ENCODE measurements at places on chromosomes 6 and 20.

DNA sequence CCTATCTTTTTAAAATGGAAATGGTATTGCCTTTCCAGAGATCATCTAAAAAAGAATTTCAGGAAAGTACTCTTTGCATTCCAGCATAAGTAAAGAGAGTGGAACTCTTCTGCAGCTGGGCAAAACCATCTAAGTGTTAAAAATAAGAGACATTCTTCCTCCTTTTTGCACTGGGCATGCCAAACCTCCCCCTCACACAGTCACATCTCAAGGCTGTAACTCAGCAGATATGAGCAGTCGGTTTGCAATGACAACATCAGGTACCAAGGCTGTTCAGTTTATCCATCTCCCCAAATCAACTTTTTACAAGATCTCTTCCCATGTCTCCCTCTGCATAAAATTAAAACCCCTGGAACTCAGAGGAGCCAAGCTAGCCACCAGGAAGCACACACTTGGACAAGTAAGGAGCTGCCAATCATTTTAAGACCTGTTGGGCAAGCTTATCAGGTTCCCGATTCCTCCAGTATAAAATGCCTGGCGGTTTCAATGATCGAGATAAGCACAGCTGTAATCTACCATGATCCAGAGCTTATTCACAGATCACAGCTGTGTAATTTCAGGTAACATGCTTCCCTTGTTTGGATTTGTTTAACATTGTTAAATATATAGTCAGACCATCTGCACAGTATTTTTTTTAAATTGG lies 23.2 kb downstream of the ID4 start:
- no peak for DNase-seq

DNA sequence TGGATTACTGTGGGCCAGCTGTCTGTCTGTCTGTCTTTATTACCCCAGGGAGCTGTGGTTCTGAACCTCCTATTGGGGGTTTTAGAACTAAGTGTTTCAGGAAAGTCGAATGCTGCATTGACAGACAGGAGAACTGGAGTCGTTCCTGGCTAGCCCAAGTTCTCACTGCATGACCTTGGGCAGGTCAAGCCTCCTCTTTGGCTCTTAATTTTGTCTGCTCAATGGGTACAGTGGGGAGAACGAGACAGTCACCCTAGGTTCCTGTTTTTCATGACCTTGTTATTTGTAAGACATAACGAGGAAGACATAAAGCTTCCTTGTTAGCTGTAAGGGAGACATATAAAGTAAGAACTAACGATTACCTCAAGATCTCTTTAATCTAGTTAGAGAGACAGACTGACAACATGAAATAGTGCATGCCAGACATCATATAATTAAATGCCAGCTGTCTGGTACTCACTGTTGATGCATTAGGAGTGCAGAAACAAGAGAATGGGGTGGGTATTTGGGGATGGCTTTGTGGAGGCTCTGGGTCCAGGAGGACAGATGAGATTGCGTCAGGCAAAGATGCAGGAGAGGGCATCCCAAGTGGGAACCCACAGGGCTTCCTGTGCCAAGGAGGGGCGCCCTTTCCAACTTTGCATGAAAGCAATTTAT lies 3.7 kb upstream of the CCDC167 start:
- DNase-seq: no peak

- no peak for DNase-seq
Measured at GRCh38 chr6:112286010-112286409, 31.6 kb upstream of the LAMA4 start.

- DNase-seq: no peak
Measured at GRCh38 chr6:53192682-53193188, 44.1 kb upstream of the GCM1 start.

- no peak for DNase-seq
Measured at GRCh38 chr6:35729722-35730121, 7.1 kb upstream of the ARMC12 start.
